ENCODE measurements at places on chromosomes 3 and 15. TPM values are rescaled to one million over a fixed set of nuclear protein-coding genes. Genes with fewer than 3 reads are reported as not detected.

The MCTP2 gene
- total RNA-seq, result 8.7 TPM

The RPL4 gene
- 1,908 TPM for total RNA-seq

The GADL1 gene
- not detected for total RNA-seq

The HESX1 gene
- 0.65 TPM for total RNA-seq

The GP5 gene
- total RNA-seq, result 0.14 TPM

The GOLGA8M gene
- total RNA-seq, result 0.92 TPM

The GOLGA6L1 gene
- not detected for total RNA-seq

The SNTN gene
- total RNA-seq, result not detected

The CHDH gene
- under 0.01 TPM for total RNA-seq

Measured in smooth muscle cell of bladder (primary cell).